Fibroblast of skin of scalp (primary cell): ENCODE measurements at places on chromosomes 1 and 21.

DNA sequence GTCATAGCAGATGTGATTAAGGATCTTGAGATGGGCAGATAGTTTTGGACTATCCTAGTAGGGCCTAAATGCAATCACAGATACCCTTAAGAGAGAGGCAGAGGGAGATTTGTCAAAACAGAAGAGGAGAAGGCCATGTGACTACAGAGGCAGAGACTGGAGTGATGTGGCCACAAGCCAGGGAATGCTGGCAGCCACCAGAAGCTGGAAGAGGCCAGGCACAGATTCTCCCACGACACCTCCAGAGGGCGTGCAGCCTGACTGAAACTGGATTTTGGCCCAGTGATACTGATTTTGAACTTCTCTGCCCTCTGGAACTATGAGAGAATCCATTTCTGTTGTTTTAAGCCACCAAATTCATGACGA lies 52.1 kb upstream of the EPS8L3 start:
- peak; percentile 45 for DNase-seq

- peak; percentile 57 for DNase-seq
Measured at GRCh38 chr1:212774584-212774983, 17.0 kb downstream of the NSL1 start.

GRCh38 chr21:28337315-28337714 lies 655.4 kb downstream of the LTN1 start:
- DNase-seq, result peak; percentile 83

GRCh38 chr1:113830039-113830438 lies 17.8 kb upstream of the RSBN1 start:
- DNase-seq, result peak; percentile 68

- DNase-seq, result no peak
Measured at GRCh38 chr1:178277793-178278530, 184.1 kb downstream of the RASAL2 start.

DNA sequence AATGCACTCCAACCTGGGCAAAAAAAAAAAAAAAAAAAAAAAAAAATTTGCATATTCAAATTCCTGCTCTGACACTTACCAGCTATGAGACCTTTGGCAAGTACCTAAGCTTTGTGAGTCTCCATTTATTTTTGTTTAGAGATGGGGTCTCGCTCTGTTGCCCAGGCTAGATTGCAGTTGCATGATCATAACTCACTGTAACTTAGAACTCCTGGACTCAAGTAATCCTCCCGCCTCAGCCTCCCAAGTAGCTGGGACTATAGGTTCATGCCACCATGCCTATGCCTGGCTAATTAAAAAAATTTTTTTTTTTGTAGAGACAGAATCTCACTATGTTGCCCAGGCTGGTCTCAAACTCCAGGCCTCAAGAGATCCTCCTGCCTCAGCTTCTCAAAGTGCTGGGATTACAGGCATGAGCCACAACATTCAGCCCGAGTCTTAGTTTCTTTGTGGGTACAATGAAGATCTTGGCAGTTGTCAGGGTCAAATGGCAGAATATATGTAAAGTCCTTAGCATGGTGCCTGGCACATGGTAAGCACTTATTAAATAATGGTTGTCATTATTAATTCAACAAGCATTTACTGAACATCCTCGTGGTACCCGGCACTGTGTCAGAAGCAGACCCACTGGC lies 53.5 kb upstream of the TENT5B start:
- DNase-seq, result no peak

DNA sequence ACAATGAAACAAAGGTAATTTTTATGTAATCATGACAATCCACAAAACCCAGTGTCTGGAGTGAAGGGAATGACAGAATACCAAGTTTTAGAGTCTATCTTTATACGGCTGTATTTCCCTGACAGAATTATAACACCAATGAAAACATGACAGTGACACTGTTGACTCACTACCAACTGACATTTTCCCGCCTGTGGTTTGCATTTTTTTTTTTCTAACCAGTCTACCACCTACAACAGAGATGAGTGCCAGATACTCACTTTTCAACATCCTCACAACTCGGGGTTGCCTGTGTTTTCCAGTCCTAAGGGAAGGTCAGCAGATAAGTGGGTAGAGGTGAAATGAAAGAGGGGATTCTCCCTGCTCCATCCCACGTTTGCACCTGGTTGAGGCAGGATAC lies 118.9 kb downstream of the KCNJ6 start:
- DNase-seq, result no peak

DNA sequence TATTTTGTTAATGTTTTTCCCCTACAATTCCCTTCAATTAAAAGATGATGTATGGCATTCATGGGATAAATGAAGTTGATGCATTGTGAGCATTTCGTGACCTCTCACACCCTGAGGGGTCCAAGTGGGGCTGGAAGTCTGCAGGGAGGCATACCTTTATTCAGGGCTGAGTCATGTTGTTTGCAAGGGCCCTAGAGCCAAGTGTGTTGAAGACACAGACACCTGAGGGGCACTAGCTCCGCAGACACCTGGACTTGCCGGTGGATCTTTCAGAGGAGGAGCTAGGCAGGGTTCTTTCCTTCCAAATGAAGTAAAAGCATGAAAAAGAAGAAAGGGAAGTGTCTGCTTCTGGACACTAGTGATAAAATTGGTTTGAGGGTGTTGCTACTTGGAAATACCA lies 57.0 kb upstream of the RGS7 start:
- no peak for DNase-seq

DNA sequence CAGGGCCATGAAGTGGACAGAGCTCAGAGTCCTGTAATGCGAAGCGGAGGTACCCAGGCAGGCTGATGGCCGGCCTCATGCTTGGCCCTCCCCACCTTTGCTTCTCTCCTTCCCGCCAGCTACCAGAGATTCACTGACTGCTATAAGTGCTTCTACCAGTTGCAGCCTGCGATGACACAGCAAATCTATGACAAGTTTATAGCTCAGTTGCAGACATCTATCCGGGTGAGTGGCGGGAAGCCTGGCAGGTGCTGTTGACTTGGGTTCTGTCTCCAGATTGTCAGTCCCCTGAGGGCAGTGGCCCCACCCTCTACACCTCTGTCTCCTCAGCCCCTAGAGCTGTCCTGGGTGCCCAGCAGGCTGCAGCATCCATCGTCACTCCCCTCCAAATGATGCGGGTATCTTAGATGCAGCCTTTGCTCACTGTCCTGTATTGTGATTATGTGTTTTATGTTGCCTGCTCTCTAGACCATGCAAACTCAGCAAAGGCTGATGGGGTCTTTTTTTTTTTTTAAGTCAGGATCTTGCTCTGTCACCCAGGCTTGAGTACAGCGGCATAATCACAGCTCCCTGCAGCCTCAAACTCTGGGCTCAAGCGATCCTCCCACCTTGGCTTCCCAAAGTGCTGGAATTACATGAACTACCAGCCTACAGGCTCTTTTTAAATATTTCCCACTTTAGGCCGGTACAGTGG lies 9.6 kb upstream of the BGLAP start:
- DNase-seq, result no peak

GRCh38 chr1:226571893-226572292 lies 23.3 kb downstream of the STUM start:
- DNase-seq, result no peak

GRCh38 chr1:197249324-197249723 lies 18.7 kb upstream of the CRB1 start:
- no peak for DNase-seq

- DNase-seq, result no peak
Measured at GRCh38 chr1:165036403-165036802, 320.1 kb downstream of the LMX1A start.

GRCh38 chr1:235206533-235207208 lies 45.6 kb upstream of the RBM34 start:
- peak; percentile 5 for DNase-seq

- DNase-seq, result no peak
Measured at GRCh38 chr1:27963393-27963792, 3.6 kb downstream of the XKR8 start.

- no peak for DNase-seq
Measured at GRCh38 chr1:201507360-201507675, 395 bp upstream of the CSRP1 start.

DNA sequence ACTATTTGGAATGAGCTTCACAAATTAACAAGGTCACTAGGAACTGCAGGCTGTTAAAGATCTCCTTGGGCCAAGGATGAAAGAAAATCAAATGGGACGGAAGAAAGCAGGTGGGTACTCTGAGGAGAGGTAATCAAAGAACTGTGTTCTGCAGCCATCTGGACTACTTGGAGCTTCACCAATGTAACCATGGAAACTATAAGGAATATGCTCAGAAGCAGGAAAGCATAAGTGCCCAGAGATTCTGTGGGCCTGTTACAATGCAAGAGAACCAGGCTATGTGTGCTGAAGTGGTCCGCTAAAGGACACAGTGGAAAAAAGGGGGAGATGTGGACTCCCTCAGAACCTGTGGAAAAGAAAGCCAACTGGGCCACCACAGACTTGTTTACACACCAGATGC lies 238.5 kb downstream of the PTGER3 start:
- DNase-seq, result no peak

DNA sequence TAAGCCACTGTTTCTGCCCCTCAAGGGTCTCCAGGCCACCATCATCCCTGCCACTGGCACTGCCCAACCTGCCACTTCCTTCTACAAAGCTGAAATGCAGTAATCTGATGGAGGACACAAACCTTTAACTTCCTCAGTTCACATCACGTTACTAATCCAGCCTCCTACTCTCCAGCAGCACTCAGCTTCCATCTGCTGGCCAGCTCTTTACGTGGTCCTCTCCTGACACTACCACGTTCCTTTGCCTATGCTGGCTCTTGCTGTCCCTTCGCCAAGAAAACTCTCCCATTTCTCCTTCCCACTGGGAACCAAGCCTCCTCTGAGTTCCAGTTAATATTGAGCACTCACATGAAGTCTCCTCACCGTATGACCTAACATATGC lies 124.0 kb downstream of the EDEM3 start:
- no peak for DNase-seq

DNA sequence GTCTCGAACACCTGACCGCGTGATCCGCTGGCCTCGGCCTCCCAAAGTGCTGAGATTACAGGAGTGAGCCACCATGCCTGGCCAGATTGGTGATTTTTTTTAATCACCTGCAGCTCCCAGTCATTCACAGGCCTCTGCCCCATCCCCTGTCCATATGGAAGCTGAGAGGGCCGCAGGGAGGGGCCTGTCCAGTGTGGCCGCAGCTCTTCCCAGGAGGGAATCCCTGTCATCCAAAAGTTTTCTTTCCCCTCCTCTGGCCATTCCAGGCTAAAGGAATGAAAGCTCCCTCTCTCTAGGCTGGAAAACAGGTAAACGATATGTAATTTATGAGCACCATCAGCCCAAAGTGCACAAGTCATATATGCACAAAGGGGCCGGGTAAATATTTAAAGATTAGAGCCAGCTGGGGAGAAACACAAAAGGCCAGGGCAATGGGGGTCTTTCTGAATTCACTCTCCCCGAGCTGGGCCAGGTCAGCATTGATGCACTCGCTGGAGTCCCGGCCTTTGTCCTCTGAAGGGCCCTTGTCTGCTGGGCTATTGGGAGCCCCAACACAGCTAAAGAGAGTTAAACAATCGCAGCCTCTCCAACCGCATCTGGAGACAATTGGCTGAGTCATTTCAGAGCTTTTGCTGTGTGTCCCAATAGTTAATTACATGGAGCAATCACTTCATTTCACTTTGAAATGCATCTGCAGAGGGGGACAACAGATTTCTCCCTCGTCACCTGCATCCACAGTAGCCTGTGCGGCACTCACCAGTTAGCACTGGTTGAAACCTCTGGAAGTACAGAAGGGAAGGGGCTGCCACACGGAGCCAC lies 3.8 kb upstream of the HES3 start:
- peak; percentile 47 for DNase-seq

- no peak for DNase-seq
Measured at GRCh38 chr1:236129306-236129705, 13.0 kb upstream of the GPR137B start.

GRCh38 chr1:157558119-157558518 lies 5.8 kb upstream of the FCRL5 start:
- DNase-seq, result no peak

- DNase-seq, result peak; percentile 39
Measured at GRCh38 chr1:8541961-8542521, 224.1 kb downstream of the SLC45A1 start.

DNA sequence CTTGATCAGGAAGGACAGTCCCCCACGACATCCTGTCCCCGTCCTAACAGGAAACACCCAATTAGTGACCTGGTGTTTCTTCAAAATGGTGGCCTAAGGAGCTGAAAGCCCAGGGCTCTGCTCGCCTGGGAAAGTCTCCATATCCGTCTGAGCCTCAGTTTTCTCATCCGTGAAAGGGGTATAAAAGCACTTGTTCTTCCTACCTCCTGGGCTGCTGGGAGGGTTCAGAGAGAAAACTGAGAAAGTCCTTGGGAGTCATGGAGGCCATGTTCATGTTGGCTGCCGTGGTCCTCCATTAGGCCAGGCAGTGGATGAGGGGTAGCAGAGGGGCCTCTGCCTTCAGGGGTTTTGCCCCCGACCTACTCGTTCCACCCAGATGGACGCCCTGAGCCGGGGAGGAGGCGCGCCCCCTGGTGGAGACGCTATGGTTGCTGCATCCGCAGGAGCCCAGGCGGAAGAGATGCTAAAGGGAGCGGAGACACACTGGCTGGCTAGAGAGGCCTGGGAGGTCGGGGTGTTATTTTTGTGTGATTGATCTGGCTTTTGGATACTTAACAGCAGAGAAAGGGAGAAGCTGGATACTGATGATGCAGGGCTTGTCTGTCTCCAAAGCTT lies 113.5 kb downstream of the PRDM2 start:
- DNase-seq, result peak; percentile 44

DNA sequence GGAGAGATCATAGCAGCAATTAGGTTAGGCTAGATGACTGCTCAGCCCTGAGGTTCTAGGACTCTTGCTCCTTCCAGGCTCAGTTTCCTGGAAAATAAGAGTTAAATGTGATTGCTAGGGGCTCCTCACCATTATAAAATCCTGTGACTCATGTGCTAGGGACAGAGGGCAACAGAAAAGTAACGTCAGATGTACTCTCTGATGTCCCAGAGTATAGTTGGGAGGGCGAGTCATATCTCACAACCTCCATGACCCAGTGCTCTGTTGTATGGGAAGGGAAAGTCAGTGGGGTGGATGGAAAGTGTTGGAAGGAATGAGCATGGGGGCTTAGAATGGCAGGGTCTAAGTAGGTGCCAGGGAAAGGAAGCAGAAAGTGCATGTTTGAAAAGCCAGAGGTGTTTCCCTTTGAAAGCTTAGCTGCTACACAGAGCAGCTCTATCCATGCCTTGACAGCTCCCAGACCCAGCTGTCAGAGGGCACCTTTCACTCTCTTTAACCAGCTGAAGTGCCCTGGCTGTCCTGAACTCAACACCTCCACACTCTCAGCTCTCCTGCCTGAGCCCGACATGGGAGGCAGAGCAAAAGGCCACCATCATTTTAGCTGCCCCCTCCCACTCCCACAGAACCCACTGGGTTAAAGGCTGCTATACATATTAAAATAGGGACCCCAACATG lies 11.6 kb downstream of the GJA5 start:
- DNase-seq, result no peak
